ENCODE measurements at places on chromosomes 12 and 14. TPM values are rescaled to one million over a fixed set of nuclear protein-coding genes. Genes with fewer than 3 reads are reported as not detected.

The POTEG gene
- polyA plus RNA-seq, result not detected

The GYS2 gene
- not detected for polyA plus RNA-seq

- DNase-seq, result no peak
- no peak overlapping the region for H3K27ac ChIP-seq
- no peaks in the 10 kb centered on the region for H3K36me3 ChIP-seq
- no peaks in the 10 kb centered on the region for H3K27me3 ChIP-seq
- no peaks in the 10 kb centered on the region for H3K4me1 ChIP-seq
These were observed 38.6 kb upstream of the LRTM2 start for GRCh38 chr12:1781772-1782171.

The TMPRSS12 gene
- polyA plus RNA-seq, result not detected

- H3K4me1 ChIP-seq, result no peaks in the 10 kb centered on the region
- H3K36me3 ChIP-seq, result no peaks in the 10 kb centered on the region
- H3K27me3 ChIP-seq, result no peaks in the 10 kb centered on the region
- no peak overlapping the region for H3K4me3 ChIP-seq
- DNase-seq, result no peak
These were observed 10.1 kb downstream of the LTB4R start for GRCh38 chr14:24321212-24321975.

The ARL6IP4 gene
- polyA plus RNA-seq, result 295 TPM

The DHH gene
- not detected for polyA plus RNA-seq

The SYNE3 gene
- 7.0 TPM for polyA plus RNA-seq

The RIMBP2 gene
- polyA plus RNA-seq, result not detected

- H3K27me3 ChIP-seq, result no peaks in the 10 kb centered on the region
- no peak overlapping the region for H3K4me3 ChIP-seq
- no peak overlapping the region for H3K27ac ChIP-seq
These were observed 436.2 kb downstream of the RAD51B start for GRCh38 chr14:68255693-68256178.

DNA sequence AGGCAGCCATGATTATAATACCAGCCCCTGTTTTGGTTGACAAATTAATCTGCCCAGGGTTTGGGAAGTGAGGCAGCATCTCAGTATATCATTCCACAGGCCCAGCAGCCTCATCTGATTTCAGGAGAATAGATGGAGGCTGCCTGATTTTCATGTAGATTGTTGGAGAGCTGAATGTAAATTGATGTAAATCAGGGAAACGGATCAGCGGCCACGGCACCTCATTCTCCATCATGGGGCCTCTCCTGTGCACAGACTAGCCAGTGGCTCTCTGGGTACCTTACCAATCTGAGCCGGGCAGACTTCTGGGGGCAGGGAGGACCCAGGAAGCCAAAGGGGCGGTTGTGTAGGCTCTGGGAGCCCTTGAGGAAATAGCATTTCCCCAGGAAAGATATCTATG lies 63.7 kb upstream of the GSC start:
- H3K27ac ChIP-seq, result no peak overlapping the region
- no peak for DNase-seq
- no peak overlapping the region for H3K4me3 ChIP-seq
- no peaks in the 10 kb centered on the region for H3K36me3 ChIP-seq
- no peaks in the 10 kb centered on the region for H3K27me3 ChIP-seq
- no peaks in the 10 kb centered on the region for H3K4me1 ChIP-seq

The ABCD2 gene
- 7.1 TPM for polyA plus RNA-seq

- H3K36me3 ChIP-seq, result no peaks in the 10 kb centered on the region
- peak overlapping the region; percentile 94 for H3K27ac ChIP-seq
- no peak for DNase-seq
- peaks cover 24% of the 10 kb centered on the region for H3K4me1 ChIP-seq
These were observed 2.9 kb downstream of the NUDT4 start for GRCh38 chr12:93380480-93381121.

DNA sequence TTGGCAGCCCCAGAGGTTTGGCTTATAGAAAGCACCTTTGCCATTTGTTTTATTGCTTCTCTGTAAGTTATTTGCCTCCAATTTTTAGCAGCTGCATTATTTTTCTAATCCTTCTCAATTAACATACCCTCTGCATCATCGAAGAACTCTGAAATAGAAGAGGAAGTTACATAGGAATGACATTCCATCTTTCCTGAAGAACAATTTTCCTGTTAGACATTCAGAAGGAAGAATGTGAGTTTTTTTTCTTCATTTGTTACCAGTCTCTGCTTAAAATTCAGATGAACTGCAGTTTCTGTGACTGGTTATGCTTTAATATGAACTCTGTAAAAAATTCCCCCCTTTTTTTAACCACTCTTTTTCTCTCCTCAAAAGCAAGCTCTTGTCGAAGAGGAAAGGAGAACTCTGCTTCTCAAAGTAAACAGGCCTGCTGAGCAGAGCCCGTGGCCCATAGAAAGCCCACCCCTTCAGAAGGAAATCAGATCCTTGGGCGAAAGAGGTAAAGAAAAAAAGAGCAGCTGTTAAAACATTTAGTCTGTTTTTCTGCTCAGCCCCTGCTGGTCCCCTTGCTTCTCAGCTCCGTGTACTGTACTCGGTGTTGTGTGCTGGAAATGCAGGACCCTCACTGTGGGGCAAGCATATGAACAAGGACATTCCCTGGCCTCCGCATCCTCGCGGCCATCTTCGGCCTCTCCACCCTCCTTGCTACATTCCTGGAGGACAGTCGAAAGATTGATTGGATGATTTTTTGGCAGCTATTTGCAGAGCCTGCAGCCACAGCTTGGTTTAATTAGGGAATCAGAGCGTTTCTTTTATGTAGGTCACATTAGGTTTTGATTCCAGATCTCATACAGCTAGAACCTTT lies 164.4 kb upstream of the LRIG3 start:
- no peaks in the 10 kb centered on the region for H3K4me1 ChIP-seq
- no peaks in the 10 kb centered on the region for H3K36me3 ChIP-seq
- no peak overlapping the region for H3K4me3 ChIP-seq
- H3K27me3 ChIP-seq, result no peaks in the 10 kb centered on the region
- DNase-seq, result no peak

GRCh38 chr14:22190411-22191191 lies 398.4 kb downstream of the DAD1 start:
- H3K36me3 ChIP-seq, result no peaks in the 10 kb centered on the region
- H3K27me3 ChIP-seq, result no peaks in the 10 kb centered on the region
- DNase-seq, result no peak
- no peak overlapping the region for H3K27ac ChIP-seq

The DNAJC22 gene
- polyA plus RNA-seq, result not detected

- no peaks in the 10 kb centered on the region for H3K36me3 ChIP-seq
- no peaks in the 10 kb centered on the region for H3K4me1 ChIP-seq
- H3K4me3 ChIP-seq, result no peak within 1 kb of the TSS
- peaks cover 19% of the 10 kb centered on the region for H3K27me3 ChIP-seq
- no peak within 1 kb of the TSS for H3K27ac ChIP-seq
These were observed at the start of gene GLT8D2 for GRCh38 chr12:104049903-104050356. Gene GLT8D2, minus strand, starts transcription at chr12:104050187. Its CDS starts 30,539 bp downstream, at chr12:104019648.
